ENCODE measurements at places on chromosomes 11 and 22. TPM values are rescaled to one million over a fixed set of nuclear protein-coding genes. Genes with fewer than 3 reads are reported as not detected.

AMOTL1 gene
- total RNA-seq = 46.3 TPM

DNA sequence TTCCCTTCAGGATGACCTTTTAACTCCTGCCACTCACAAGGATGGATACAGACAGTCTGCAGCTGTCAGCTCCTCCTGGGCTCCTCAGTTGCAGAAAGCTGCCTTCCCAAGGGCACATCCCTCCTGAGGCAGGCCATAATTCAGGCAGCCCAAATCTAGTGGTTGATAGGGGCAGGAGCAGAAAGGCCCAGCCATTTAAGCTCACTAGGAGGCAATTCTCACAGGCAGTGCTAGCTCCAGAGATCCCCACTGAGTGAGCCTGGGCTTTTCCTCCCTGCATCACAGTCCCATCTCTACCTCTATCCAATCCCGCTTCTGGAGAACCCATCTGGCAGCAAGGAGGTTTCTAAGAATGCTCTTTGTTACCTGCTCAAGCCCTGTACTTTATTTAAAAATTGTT is 200.6 kb downstream of the ARHGAP42 start:
- no peak for DNase-seq

GRCh38 chr22:17845327-17845726 is 71.1 kb upstream of the BID start:
- DNase-seq = no peak

DNA sequence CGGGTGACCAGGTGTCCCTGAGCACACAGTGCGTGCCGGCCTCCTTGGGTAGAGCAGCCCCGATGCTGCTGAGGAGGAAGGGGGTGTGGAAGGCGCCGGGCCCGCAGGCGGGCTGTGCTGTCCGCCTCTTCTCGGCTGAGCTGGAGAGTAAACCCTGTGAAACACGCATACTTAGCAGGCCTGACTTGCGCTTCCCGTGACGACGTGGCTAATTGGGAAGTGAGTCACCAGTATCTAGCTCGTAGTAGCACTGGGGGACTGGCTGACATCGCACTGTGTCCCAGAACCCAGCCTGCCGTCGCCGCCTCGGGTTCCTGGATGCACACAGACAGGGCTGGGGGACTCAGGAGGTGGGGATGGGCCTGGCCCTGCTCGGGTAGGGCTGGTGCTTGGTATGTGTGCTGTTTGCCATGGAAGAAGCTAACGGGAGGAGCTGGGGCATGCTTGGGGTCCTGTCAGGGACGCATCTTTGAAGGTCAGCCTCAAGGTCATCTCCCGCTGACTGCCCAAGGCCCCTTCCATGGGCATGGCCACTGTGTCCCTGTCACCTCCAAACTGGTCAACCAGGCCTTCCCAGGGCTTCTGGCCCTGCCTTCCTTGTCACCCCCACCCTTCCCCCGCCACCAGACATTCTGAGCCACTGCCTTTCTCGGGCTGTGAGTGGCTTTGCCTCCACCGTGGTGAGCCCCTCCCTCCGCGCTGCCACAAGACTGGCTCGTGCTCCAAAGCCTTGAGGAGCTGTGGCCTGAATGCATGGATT is 1327.0 kb downstream of the BRD1 start:
- no peak for DNase-seq

GRCh38 chr11:61814247-61814957 is 2.4 kb downstream of the FADS1 start:
- no peak for DNase-seq

DNA sequence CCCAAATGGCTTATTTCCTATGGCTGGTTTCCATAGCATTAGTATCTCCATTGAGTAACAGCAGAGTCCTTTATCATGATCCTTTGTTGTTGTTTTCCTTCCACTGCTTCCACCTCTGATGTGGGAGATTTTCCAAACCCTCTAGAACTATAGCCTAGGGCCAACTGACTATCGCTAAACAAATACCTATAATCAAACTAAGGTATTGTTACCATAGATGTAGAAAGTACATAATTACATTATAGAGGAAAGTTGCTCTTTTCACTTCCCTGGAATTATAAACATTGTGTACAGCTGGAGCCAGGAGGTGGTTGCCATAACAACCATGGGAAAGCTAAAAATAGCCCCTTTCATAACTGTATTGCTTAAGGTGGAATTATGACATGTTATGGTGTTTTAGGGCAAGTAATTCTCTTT is 47.0 kb upstream of the ALKBH3 start:
- DNase-seq = no peak

ANGPTL5 gene
- total RNA-seq = 0.77 TPM

PLAAT5 gene
- 1.5 TPM for total RNA-seq

IL18 gene
- 2.3 TPM for total RNA-seq

DNA sequence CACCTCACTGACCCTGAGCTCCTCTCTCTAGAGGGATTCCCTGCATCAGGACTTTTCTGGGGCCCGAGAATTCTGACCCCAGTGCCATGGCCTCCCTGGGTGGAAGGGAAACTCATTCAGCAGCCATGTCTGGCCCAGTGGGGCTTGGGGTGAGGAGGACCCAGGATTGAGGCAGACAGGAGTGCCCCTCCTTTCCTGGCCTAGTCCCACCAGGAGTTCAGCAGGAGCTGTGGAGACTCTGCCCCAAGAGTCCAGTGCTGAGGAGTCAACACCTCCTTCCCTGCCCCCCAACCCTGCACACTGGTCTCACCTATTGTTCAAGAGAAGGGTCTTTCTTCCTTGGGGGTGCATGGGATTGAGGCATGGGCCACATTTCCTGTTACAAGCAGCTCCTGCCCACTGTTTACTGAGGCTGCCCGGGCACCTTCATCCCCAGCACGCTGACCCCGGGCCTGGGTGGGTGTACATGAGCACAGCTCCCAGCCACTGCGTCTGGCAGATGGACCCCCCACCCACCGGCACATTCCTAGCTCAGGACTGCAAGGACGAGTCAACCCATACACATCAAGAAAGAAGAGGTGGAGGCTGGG is 33.9 kb downstream of the ALX4 start:
- DNase-seq = no peak

C11orf42 gene
- total RNA-seq = not detected

DNA sequence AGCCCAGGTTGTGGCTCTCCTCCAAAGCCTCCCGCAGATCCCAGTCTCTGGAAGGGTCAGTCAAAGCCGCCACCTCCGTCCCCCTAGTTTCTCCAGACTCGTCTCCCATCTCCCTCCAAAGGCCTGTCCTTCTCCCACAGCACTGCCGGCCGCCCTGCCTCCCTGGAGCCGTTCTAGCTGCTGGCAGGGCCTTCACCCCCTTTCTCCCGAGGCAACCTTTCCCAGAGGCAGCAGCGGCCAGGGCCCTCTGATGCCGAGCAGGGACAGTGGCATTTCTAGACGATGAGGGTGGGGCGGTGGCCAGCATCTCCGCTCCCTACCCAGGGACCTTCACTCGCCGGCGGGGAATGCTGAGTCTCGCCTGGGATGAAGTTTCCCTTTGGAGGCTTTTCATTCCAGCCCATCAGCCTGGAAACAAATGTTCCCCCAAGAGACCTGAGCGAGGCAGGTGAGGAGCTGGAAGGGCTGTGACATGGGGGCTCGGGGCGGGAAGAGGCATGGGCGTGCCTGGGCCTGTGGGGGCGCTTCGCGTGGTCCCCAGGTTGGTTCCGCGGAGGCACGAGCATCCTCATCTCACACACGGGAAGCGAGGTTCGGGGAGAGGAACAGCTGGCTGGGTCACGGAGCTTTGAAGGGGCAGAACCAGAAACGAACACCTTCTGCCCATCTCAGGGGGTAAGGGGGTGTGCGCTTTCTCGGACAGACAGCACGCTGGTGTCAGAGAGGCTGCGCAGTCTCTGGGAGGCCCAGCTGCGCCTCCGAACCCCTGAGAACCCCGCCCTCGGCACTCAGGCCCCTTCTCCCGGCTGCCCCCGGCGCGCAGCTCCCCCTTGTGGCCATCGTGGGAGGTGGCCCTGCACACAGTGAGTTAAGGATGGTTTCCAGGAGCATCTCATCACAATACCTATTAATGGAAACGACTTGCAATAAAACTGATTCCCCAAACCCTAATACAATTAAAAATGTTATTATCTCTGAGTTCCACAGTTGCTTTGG is 18.1 kb upstream of the KLHL35 start:
- no peak for DNase-seq

LMNTD2 gene
- total RNA-seq = 0.20 TPM

FIBP gene
- total RNA-seq = 44.9 TPM

ALKBH8 gene
- 6.8 TPM for total RNA-seq

GRCh38 chr11:18309691-18310090 is 12.2 kb downstream of the HPS5 start:
- no peak for DNase-seq

HORMAD2 gene
- total RNA-seq = not detected

YPEL4 gene
- 1.2 TPM for total RNA-seq

CCDC188 gene
- 0.27 TPM for total RNA-seq

DNA sequence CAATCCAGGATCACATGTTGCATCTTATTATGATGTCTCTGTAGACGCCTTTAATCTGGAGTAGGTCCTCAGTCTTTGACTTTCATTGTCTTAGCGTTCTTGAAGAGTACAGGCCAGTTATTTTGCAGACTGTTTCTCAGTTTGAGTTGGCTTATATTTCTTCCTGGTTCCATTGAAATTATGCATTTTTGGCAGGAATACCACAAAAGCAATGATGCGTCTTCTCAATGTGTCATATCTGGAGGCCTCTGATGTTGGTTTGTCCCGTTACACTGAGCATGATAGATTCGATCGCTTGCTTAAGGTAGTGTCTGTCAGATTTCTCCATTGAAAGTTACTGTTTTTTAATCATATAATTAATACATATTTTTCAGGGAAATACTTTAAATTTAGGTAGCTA is 30.6 kb downstream of the TECTA start:
- no peak for DNase-seq

BEST1 gene
- 1.1 TPM for total RNA-seq

IGLL1 gene
- not detected for total RNA-seq

DNA sequence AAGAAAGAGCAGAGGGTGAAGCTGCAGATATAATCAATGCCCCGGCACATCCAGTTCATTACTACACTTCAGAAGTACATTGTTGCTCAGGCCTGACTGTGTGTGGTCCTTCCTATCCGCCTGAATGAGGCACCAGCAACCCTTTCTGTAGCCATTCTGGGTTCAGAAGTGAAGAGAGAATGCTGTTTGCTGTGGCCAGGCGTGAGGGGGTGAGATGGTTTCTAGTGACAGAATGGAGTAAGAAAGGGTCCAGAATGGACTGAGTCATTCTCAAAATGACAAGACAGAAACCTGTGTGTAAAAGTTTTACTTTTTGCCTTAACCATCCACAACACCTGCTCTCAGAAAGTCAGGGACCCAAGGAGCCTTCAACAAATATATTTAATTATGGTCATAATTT is 334.8 kb downstream of the GUCY1A2 start:
- DNase-seq = no peak

- DNase-seq = no peak
Measured at GRCh38 chr11:61625525-61625924, 44.6 kb upstream of the SYT7 start.
